ENCODE measurements at places on chromosomes 13 and 19.

- DNase-seq: no peak
Observed at GRCh38 chr19:38309615-38310278, 5.7 kb downstream of the C19orf33 start.

DNA sequence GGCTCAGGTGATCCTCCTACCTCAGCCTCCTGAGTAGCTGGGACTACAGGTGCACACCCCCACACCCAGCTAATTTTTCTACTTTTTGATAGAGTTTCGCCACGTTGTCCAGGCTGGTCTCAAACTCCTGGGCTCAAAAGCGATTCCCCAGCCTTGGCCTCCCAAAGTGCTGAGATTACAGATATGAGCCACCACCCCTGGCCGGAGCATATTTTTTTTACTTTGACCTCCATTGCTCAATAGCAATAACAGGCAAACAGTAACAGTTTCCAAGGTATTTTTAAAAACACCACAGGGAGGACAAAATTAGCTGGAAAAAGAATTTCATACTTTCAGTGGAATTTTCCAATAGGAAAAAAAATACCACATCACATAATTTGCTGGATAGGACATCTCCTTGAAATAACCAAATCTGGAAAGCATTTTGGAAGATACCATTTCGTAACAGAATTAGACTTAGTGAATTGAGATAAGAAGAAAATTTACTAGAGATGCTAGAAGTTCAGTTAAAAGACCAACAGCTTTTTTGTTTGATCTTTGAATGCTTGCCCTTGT is 5.2 kb downstream of the DUXA start:
- no peak for DNase-seq

- no peak for DNase-seq
Observed at GRCh38 chr19:38693380-38694223, 46.2 kb downstream of the ACTN4 start.

DNA sequence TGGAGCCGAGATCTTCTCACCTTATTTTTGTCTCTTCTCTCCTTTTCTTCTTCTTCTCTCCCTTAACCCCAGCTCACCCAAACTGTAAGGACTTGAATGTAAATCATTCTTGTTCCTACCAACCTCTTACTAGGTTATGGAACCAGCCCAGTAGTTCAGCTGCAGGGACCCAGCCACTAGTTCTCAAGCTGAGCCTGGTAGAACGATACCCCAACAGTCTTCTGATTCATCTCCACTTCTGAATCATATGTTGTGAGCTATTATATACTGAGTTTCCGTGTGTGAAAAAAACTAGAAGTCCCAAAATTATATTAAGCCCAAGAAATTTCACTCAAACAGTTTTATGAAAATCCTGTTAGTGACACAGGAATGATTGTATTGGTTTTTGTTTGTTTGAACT is 67.7 kb downstream of the DCT start:
- no peak for DNase-seq

GRCh38 chr13:94683409-94683808 is 28.9 kb downstream of the SOX21 start:
- no peak for DNase-seq

GRCh38 chr13:98824376-98825160 is 72.1 kb upstream of the SLC15A1 start:
- no peak for DNase-seq

GRCh38 chr13:112735791-112736190 is 46.0 kb downstream of the ATP11A start:
- DNase-seq: no peak

DNA sequence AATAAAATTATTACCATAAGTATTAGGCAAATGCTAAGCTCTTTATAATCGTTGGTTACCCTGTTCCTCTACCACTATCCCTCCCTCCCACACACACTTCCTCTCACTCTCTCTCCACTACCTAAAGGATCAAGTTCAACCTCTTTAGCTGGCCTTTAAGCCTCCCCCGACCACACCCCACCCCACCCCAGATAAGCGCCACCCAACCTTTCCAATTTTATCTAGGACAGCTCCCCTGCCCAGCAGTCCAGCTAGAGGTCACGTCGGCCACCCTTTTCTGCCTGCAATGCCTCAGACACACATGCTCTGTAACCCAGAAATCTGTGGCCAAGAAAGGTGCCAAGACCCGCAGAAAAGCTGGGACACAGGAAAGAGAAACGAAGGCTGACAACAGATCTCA is 1.1 kb downstream of the LYPD4 start:
- no peak for DNase-seq

DNA sequence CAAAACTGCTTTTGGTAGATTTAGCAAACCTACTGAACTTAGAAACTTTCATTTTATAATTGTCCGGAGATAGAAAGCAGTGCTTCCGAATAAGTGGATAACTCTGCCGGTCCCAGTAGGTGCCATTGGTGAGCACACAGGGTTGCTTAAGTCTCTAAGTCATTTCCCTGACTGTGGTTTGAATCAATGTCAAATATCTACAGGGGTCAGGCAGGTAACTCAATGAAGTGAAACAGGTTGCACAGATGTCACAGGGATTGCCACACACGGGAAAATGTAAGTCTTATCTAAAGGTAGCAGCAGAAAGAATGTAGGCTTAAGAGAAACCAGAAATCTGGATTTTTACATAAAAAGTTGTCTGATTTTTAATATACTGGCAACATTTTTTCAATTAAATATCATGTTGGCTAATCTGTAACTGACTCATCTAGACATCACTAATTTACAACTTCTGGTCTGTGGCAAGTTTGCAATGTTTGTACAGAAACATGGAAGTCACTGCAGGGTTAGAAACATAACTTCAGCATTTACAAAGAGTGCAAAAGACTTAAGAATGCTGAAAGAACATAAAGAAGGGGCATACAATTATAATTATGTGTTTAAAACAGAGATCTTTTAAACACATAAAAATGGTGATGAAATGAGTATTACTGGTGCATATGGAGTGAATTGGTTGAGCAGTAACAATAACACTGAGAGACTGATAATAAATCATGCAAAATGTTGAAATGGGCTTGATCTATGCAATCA is 14.3 kb upstream of the LRRC63 start:
- no peak for DNase-seq

- DNase-seq: no peak
Observed at GRCh38 chr13:36910545-36910944, 9.5 kb downstream of the SMAD9 start.

DNA sequence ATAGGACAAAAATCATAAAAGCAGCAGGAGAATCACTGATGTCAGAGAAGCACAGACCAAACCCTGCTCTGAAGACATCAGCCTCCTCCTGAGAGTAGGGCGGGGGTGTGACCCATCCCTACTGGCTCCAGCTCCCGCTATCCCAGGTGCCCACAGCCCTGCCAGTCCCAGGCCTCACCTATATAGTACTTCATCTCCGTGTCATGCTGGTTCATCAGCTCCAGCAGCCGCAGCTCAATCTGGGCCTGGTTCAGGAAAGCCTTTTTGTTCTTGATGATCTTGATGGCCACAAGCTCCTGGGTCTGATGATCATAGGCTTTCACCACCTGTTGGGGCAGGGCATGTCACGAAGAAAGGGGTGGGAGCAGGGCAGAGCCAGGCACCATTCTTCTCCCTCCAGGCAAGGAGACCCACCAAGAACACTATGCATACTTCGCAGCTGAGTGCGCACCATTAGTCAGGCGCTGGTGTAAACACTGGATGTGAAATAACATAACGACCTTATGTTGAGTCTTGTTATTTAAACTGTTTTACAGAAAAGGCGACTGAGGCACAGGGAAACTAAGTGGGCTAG is 4.2 kb downstream of the DYRK1B start:
- no peak for DNase-seq

Data from stimulated activated CD8-positive, alpha-beta memory T cell treated with anti-CD3 and anti-CD28 coated beads, Interleukin-15, amount 100 ng/mL, for 24 hours (primary cell).